ENCODE measurements at places on chromosomes 7 and 10.
A peak's percentile ranks its signal among the peaks of the same experiment; 100 is the strongest.

DNA sequence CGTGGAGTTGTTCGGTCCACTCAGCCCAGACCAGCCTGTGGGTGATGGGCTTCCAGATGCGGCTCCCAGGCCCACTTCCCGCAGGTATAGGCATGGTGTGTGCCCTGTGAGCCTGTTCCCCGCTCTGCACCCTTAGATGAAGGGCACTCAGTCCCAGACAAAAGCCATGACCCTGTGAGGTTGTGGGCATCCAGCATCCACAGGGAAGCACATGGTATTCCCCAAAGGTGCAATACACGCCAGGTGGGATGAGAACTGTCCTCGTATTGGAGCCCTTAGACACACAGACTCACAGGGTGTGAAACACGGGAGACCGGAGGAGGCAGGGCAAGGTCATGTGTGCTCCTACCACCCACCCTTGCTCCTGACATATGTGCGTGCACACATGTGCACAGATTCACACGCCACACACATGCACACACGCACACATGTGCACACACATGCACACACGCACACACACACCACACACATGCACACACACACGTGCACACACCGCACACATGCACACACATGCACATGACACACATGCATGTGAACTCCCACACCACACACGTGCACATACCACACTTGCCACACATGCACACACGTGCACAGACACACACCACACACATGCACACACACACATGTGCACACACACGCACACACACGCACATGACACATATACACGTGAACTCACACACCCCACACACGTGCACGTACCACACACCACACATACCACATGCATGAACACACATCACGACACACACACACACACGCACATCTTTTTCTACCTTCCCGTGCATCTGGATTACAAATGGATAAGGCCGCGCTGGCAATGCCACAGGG lies 319.4 kb downstream of the WDR37 start:
- DNase-seq = no peak

- DNase-seq = peak; percentile 37
Observed at GRCh38 chr7:23490357-23491135, 20.3 kb upstream of the IGF2BP3 start.

DNA sequence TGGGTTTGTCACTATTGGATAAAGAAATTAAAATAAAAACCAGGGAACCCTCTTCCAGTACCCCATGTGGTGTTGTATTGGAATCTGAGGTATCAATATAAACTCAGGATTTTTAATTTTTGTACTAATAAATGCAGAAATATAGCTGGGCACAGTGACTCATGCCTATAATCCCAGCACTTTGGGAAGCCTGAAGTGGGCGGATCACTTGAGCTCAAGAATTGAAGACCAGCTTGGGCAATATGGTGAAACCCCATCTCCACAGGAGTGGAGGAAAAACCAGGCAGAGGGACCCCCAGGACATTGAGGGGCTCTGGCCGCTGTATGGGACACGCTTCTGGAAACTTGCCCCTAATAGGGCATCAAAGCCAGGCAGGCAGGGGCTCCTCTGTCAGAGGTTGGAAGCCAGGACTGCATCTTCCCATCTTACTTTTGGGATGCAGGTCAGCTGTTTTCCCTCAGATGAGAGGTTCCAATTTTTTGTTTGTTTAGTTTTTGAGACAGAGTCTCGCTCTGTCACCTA lies 11.1 kb downstream of the ADIRF start:
- DNase-seq = no peak

DNA sequence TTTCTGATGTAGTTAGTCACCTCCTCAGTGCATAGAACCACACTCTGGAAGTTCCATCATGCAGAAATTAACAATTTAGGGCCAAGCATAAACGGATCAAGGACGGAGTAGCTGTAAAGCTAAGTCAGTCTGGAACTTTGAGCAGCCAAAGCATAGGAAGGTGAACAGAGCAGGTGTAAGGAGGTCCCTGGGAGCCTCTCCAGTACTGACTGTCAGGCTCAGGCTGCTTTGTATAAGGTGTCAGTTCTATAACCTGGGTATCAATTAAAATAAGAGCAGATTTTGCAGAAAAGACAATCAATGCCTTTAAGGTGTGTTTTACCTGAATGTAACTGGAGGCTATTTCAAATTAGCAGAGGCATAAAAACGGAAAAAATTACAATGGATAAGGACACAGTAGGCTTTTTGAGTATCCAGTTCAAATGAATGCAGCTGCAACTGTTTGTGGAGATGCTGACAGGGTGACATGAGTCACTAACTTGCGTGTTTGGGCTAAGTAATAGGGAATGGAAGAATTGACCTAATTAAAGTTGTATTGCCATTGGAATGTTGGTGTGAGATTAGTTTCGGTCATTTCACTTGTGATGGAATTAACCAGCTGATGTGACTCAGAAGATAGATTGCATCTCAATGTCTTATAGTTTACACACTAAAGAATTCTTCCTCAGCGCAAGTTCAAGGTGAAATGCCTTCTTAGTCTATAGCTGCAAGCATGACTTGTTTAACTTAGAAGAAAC lies 417.9 kb upstream of the CNTNAP2 start:
- DNase-seq = no peak

- DNase-seq = no peak
Observed at GRCh38 chr7:34096777-34097176, 191.4 kb downstream of the BMPER start.

GRCh38 chr10:47165711-47166404 lies 134.1 kb upstream of the GDF10 start:
- peak; percentile 7 for DNase-seq

- DNase-seq = no peak
Observed at GRCh38 chr7:6092953-6093354, 61.8 kb downstream of the ANKRD61 start.

- DNase-seq = no peak
Observed at GRCh38 chr10:31599626-31600504, 280.8 kb downstream of the ZEB1 start.

GRCh38 chr10:17019696-17020095 lies 109.9 kb downstream of the CUBN start:
- DNase-seq = no peak

DNA sequence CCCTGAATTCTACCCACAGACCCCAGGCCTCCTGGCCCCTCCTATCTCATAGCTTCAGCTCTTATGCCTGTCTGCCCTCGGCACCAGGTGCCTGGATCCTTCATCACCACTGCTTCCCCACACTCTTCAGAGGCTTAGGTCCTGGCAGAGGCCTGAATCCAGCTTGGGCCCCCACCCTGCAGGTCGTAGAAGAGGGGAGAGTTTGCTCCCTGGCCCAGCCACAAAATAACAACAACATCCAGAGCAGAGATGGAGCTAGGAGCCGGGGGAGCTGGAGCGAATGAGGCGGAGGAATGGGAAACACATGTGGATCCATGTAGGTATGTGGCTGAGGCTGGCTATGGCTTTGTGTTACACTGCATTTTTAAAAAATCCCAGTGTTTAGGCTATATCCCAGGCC lies 7.8 kb upstream of the OPN4 start:
- DNase-seq = no peak

GRCh38 chr10:88883448-88883809 lies 3.4 kb downstream of the STAMBPL1 start:
- DNase-seq = no peak

DNA sequence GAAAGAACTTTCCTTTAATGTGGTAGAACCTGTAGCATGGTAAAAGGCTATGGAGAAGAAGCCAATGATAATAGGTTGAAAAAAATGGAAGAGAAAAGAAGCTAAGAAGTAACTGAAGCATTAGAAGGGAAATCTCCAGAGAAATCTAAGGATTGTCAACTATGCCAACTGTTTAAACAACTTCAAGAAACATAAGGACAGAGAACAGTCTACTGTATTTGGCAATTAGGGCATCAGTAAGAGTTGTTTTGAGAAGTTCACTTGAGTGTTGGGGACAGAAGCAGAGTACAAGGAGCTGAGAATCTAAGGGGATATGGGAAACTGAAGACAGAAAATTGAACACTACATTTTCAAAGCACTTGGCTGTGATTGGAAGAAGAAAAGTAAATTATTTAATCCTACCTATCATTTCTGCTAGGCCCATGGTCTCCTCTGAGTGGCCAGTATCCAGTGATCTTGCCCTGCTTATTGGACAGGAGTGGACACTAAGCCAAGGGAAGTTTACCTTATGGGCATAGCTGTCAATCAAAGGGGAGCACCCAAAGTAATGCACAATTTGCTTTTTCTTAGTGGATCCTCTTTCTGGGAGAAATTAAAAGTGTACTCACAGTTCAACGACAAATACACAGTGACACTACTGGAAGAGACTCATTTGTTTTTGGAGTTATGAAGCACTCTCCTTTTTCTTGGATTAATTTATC lies 56.4 kb upstream of the CCDC71L start:
- no peak for DNase-seq

DNA sequence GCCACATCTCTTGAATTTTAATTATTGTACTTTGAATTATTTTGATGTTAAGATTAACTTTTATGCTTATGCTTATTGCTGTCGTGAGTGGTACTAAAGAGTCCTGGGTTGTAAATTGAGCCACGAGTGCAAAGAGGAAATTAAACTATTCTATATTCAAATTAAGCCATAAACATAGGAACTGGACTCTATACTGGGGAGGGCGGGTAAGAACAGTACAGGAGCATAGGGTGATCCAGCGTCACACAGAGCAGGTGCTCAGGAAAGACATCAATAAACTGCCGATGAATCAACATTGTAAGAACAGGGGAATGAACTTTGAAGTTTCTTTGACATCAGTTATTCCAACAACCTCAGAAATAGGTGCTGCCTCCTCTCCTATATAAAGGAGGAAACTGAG lies 219.6 kb downstream of the CACNB2 start:
- no peak for DNase-seq

GRCh38 chr10:119222537-119222936 lies 15.2 kb downstream of the GRK5 start:
- DNase-seq = no peak

- no peak for DNase-seq
Observed at GRCh38 chr7:26454180-26454579, 162.5 kb downstream of the SNX10 start.

DNA sequence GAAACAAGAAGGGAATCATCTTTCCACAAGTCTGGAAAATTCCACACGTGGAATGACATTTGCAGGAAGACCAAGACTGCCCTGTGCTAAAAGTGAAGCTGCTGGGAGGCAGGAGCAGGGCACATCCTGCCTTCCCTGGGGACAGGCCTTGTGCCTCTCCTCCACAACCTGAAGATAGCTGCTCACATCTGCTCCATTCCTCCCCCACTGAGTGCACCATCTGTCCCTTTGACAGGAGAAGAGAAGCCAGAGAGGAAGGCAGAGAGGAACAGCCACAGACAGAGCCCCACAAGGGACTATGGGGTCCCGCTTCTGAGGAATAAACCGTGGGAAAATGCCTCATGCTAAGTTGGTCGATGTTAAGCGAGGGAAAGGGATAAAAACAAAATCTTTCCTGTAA lies 15.9 kb upstream of the FAM171A1 start:
- no peak for DNase-seq

- no peak for DNase-seq
Observed at GRCh38 chr7:42099066-42099465, 137.9 kb downstream of the GLI3 start.

- no peak for DNase-seq
Observed at GRCh38 chr7:4965295-4966022, 6.5 kb upstream of the MMD2 start.

- DNase-seq = no peak
Observed at GRCh38 chr7:39683216-39683845, 60.0 kb downstream of the RALA start.

GRCh38 chr7:5396542-5396941 lies 27.1 kb downstream of the TNRC18 start:
- peak; percentile 56 for DNase-seq

GRCh38 chr10:79487296-79488194 lies 24.8 kb upstream of the EIF5AL1 start:
- no peak for DNase-seq

- DNase-seq = no peak
Observed at GRCh38 chr10:126392068-126392467, 3.8 kb upstream of the ADAM12 start.

DNA sequence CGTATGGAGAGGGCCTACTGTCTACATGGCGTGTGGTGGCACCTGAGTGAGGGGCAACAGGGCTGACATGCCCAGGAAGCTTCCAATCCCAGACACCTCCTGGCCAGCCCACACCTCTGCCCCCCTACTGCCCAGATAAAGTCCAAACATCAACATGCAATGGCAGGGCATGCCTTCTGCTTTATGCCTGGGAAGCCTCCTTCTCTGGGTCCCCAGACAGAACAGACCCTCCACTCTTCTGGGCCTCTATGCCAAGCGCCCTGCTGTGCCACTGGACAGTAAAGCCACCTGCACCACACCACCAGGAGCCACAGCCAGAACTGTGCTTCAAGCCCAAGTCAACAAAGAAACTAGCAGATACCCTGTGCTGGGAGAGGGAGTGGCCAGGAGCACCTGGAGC lies 12.5 kb downstream of the TMEM72 start:
- DNase-seq = no peak

DNA sequence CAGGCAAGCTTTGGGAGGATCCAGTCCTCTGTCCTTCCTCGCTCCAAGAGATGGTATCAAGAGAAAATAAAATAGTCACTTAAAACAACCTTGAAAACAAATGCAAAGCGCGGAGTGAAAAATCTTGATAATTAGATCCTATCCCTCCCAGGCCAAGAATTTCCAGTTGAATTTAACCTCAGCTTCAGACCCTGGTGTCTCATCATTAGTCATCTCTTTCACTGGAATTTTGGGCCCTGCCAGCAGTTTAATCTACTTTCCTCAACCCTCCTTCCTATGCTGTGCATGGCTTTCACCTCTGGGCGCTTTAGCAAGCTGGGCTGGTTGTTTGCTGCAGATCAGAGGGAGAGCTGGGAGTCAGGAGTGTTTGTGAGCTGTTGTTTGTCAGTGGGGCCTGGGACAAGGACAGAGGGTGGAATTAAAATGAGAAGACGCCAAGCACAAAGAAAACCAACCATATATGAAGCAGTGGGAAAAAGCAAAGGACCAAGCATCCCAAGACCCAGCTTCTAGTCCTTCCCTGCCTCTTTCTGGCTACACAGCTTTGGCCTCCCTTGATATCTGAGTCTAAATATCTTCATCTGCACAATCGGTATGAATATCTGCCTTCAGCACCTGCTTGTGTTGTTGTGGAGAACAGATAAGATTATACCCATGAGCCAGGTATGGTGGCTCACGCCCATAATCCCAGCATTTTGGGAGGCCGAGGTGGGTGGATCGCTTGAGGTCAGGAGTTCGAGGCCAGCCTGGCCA lies 13.5 kb downstream of the MYOF start:
- DNase-seq = no peak

- no peak for DNase-seq
Observed at GRCh38 chr10:60427148-60427547, 37.5 kb upstream of the ANK3 start.

- DNase-seq = no peak
Observed at GRCh38 chr7:69359003-69359700, 239.1 kb upstream of the AUTS2 start.

GRCh38 chr7:116522247-116522646 lies 2.6 kb upstream of the CAV1 start:
- no peak for DNase-seq

Data from T follicular helper cell (primary cell).